ENCODE measurements at places on chromosomes 5 and 9. TPM values are rescaled to one million over a fixed set of nuclear protein-coding genes. Genes with fewer than 3 reads are reported as not detected.

DNA sequence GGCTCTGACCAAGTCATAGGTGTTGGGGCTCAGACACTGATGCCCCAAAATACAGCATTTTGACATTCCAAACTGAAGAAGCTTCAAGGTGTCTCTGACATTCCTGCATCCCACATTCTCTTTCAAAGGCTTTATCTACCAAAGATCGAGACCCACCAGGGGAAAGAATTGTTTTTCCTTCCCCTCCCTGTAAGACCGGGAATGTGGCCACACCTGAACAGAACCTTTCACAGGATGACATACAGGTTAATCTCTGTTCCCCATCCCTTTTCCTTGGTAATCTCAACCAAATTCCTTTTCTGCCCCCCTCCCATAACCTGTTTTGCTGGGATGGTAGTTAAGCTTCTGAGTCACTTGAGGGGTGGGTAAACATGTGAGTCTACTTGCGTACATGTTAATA, 72.3 kb downstream of the IQGAP2 start:
- DNase-seq = no peak
- H3K4me1 ChIP-seq = peaks cover 11% of the 10 kb centered on the region
- peak overlapping the region; percentile 18 for H3K27ac ChIP-seq
- no peak overlapping the region for H3K4me3 ChIP-seq
- no peaks in the 10 kb centered on the region for H3K27me3 ChIP-seq

- no peak for DNase-seq
- H3K27me3 ChIP-seq = no peaks in the 10 kb centered on the region
- no peak overlapping the region for H3K27ac ChIP-seq
- no peak overlapping the region for H3K4me3 ChIP-seq
These were observed 142.0 kb downstream of the ZCCHC7 start for GRCh38 chr9:37262410-37262809.

- no peak overlapping the region for H3K4me3 ChIP-seq
- H3K36me3 ChIP-seq = no peaks in the 10 kb centered on the region
- H3K27ac ChIP-seq = no peak overlapping the region
- peaks cover 13% of the 10 kb centered on the region for H3K4me1 ChIP-seq
- no peak for DNase-seq
These were observed 138.9 kb upstream of the KLF4 start for GRCh38 chr9:107628444-107628843.

GRCh38 chr9:131915181-131915580, 164.5 kb downstream of the MED27 start:
- H3K27me3 ChIP-seq = no peaks in the 10 kb centered on the region
- H3K36me3 ChIP-seq = no peaks in the 10 kb centered on the region
- no peak for DNase-seq
- no peaks in the 10 kb centered on the region for H3K4me1 ChIP-seq

DNA sequence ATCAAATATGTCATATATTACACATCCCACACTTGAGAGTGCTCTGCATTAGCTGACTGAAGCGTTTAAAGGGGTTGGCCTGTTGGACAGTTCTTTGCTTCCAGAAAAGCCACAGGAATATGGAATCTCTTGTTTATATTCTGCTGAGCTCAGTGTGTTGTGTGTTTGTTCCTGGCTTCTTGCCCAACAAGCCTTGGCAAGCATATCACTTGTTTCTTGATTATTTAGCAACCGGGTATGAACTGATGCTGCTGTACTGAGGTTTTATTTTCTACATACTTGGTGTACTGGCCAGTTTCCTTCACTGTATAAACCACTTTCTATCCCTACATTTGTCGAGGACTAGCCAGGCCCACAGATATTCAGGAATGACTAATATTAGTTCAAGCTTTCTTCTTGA, 378.9 kb downstream of the KCTD16 start:
- H3K36me3 ChIP-seq = no peaks in the 10 kb centered on the region
- no peak for DNase-seq
- H3K27me3 ChIP-seq = no peaks in the 10 kb centered on the region
- H3K27ac ChIP-seq = no peak overlapping the region

DNA sequence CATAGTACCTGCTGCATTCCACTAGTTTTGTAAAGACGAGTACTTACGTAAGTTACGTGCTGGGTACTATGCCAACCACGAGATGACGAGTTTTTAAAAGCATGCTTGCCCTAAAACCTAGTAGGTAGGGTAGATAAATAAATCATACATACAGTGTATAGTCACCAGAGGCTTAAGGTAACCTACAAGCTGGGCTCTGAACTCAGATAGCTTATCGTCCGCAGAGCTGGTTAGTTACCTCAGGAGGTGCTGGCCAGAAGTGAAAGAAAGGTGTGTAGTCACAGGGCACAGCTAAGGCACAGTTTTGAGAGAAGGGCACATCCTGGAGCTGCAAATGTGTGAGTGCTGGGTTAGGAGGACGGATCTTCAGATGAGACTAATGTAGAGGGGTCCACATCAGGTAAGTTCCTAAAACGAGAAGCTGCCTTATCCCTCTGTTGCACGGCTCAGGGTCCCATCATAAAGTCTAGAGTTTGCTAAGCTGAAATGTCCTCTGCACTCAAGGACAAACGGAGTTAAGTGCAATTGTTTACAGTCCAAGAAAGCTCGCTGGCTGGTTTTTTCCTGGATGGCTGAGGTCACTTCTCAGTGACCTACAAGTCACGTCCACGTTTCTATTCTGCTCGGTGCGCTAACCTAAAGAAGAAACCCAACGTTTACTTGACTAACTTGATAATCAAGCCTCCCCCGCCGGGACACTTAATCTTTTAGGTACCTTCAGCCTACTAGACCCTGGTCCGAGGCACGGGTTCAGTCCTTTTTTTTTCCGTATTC, 1.1 kb upstream of the SNX24 start:
- H3K4me3 ChIP-seq = peak overlapping the region; percentile 64
- no peaks in the 10 kb centered on the region for H3K36me3 ChIP-seq
- no peak overlapping the region for H3K27ac ChIP-seq
- peaks cover 28% of the 10 kb centered on the region for H3K4me1 ChIP-seq

Gene PCDHB7
- not detected for polyA plus RNA-seq
